Activated naive CD4-positive, alpha-beta T cell treated with anti-CD3 and anti-CD28 coated beads for 36 hours (primary cell): ENCODE measurements at places on chromosomes 4 and X. TPM values are rescaled to one million over a fixed set of nuclear protein-coding genes. Genes with fewer than 3 reads are reported as not detected.

- no peak for DNase-seq
Observed at GRCh38 chr4:117996891-117997290, 37.4 kb upstream of the NDST3 start.

Gene CSAG1
- not detected for total RNA-seq

DNA sequence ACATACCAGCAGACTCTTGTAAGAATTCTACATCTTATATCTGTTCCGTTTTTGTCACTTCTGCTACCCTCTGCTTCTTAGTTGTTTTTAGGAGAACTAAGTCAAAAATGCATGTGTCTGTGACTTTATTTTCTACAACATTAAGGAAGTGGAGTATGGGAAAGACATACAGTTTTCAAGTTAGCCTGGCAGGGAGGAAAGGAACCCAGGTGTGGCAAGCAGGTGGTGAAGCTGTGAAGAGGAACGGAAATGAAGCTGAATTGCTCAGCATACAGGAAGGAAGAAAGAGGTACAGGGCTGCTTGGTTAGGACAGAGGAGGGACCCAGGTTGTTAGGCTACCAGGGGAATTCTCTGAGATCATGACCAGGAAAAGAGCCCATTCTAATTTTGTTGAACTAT lies 9.4 kb downstream of the GPRIN3 start:
- peak; percentile 68 for DNase-seq

GRCh38 chrX:57289089-57289488 lies 2.6 kb downstream of the FAAH2 start:
- DNase-seq, result no peak

- DNase-seq, result peak; percentile 50
Observed at GRCh38 chr4:153790962-153791551, 2.2 kb upstream of the SFRP2 start.

DNA sequence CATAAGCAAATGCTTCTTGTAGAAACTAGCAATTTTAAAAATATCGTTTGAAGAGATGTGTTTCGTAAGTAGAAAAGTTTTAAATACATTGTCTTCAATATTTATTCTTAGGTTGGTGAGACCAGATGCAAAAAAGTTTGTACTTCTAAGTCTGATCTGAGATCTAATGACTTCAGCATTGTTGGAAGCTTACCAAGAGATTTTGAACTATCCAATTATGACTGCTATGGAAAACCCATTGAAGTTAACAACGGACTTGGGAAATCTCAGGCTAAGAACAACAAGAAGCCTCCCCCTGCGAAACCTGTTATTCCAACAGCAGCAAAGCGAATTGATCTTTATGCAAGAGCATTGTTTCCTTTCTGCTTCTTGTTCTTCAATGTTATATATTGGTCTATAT lies 50.2 kb upstream of the GRIA2 start:
- no peak for DNase-seq

DNA sequence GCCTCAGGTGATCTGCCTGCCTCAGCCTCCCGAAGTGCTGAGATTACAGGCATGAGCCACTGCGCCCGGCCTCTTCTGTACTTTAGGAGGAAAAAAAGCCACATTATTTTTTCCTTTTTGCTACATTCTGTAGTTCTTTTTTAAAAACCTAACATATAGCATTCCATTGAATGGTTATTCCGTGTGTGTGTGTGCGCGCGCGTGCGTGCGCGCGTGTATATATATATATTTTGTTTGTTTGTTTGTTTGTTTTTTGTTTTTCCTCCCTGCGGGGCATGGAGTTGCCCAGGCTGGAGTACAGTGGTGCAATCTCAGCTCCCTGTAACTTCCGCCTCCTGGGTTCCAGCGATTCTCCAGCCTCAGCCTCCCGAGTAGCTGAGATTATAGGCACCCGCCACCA lies 59.5 kb downstream of the ARHGAP10 start:
- no peak for DNase-seq

GRCh38 chr4:113243312-113243711 lies 193.9 kb downstream of the ANK2 start:
- no peak for DNase-seq

GRCh38 chr4:111847296-111848008 lies 297.8 kb upstream of the FAM241A start:
- no peak for DNase-seq

GRCh38 chr4:94516067-94516466 lies 64.3 kb downstream of the PDLIM5 start:
- DNase-seq, result no peak

- DNase-seq, result peak; percentile 87
Observed at GRCh38 chrX:71111141-71111843, at the start of gene IL2RG. Gene IL2RG, minus strand, starts transcription at chrX:71111577. Its CDS starts 38 bp downstream, at chrX:71111539.

DNA sequence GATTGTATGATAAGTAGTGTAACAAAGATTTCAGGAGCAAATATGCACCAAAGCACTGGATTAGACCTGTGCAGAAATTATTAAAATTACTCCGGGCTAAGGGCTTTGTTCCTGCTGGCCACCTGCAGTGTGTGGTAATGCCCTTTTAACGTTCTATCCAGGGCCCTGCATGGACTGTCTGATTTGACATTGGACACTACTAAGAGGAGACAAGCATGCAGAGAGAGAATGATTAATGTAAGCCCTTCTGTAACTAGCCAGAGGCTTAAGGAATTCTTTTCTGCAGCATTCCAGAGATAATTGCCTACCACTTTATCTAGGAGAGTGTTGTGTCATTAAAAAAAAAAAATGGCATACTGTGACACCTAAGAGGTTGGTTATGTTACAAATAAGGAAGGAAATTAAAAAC lies 117.0 kb downstream of the PCDH7 start:
- no peak for DNase-seq

GRCh38 chr4:152806501-152807125 lies 26.9 kb downstream of the ARFIP1 start:
- no peak for DNase-seq

DNA sequence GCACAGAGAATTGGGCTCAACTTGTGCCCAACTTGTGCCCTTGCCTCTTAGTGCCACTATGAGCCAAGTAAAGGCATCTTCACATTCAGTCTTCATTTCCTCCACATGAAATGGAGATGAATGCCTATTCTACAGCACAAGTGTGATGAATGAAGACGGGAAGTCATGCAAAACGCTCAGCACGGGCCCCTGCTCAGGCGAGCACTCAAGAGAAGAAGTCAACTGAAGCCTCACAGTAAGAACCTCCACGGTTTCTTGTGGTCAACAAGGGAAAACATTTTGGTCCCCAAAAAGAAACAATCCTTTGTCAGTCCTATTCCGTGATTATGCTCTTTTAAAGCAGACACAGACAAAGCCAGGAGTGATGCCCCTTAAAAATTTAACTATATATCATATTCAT lies 87.0 kb downstream of the IRF2 start:
- DNase-seq, result no peak

DNA sequence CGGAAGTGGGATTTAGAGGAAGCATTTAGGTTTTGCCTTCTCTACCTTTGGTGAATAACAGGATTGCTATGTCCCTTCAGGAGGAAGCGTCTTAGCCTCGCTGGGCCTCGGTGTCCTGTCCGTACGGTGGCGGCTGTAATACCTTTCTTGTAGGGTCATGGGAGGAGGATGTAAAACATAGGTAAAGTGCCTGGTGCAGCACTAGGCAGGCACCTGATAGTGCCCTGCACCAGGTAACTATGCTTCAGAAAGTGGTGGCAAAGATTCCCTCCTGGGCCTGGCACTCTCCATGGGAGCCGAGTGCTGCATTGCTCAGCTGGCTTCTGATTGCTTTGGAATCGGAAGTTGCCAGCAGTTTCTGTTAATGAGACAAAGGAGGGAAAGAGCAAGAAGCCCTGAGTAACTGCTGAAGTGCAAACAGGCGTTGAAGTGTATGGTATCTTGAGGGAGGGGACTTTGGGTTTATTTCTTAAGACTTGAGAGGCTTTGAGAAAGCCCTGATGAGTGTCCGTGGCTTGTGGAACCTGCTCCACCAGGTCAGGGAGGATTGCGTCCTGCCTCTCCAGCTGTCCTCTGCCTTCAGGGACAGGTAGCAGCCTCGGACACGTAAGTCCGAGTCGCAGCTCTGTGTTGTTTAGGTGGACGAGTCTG lies 45.8 kb downstream of the TBC1D14 start:
- no peak for DNase-seq

Gene POU3F4
- not detected for total RNA-seq

- DNase-seq, result no peak
Observed at GRCh38 chr4:130825284-130825683, 1729.3 kb downstream of the C4orf33 start.

Gene SYP
- 2.6 TPM for total RNA-seq

DNA sequence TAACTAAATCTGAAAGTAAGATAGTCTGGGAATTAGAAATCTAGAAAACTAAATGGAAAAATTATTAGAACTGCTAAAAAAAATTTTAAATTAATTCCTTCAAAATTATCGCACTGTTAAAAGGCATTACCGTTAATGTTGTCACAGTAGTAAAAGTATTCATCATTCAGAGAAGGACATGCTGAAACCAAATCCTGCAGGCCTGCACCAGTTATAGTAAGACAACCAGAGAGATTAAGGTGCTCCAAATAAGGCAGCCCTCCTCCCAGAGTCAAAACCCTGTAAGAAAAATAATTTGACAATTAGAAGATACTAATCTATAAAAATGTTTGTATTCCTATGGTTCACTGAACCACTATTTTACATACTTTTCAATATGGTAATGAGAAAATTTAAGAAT lies 43.0 kb downstream of the FBXL5 start:
- no peak for DNase-seq

Gene MAGEA4
- not detected for total RNA-seq

Gene TLL1
- total RNA-seq, result not detected

DNA sequence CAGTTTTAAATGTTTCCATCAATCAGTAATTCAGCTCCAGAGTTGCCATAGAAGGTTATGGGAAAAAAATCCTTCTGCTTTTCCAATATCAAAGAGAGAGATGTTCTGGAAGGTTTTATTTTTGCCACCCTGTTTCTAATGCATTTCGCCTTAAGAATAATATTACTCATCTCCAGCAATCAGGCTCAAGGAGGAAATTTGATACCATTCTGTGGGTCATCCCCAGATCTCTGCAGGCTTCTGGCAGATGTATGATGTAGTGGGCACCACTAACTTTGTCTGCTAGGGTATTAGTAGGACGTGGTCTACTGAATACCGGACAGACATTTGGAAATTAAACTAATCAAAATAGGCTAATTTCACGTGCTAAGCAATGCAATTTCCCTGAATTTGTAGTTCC lies 645.4 kb upstream of the TENM3 start:
- no peak for DNase-seq

- no peak for DNase-seq
Observed at GRCh38 chr4:119726505-119726904, 97.9 kb upstream of the PDE5A start.

Gene PIR
- total RNA-seq, result 9.2 TPM

DNA sequence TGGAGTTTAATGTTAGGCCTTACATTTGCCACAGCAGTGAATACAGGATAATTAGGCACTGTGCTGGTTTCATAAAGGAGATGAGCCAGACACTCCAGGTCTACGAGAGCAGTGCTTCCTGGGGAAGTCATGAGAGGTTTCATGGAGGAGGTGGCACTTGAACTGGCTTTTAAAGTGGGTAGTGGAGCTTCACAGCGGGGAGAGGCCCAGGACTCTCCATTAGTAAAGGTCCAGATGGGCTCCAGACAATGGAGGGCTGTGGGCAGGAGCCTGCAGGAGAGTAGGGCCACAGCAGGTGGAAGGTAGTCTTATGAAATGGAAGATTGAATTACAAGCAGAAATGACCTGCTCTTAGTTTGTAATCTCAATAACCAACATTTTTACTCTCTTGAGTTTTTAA lies 29.0 kb downstream of the CLDN22 start:
- no peak for DNase-seq

Gene TGIF2LX
- not detected for total RNA-seq

- peak; percentile 23 for DNase-seq
Observed at GRCh38 chr4:86898562-86898961, 6.3 kb upstream of the C4orf36 start.

Gene FGFBP2
- not detected for total RNA-seq

Gene TAF1
- 24.0 TPM for total RNA-seq

DNA sequence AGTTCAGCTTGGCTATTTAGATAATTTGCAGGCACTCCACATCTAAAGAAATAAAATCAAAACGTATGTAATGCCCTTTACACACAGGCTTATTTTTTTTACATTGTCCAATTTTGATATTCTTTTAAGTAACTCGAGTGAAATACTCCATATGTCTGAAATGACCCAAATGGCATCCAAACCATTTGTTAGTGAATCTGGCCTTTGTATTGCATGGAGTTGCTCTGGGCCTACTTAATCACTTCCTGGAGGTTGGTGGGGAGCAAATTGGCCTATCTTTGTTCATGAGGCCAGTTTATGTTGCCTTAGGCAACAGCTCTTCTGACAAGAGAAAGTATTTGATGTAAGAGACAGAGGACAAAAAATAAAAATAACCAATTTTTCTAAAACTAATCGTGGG lies 47.6 kb upstream of the TMEM131L start:
- no peak for DNase-seq

- DNase-seq, result no peak
Observed at GRCh38 chr4:67549123-67549522, 3.8 kb upstream of the CENPC start.

- no peak for DNase-seq
Observed at GRCh38 chr4:12124138-12124537, 695.4 kb upstream of the HS3ST1 start.

GRCh38 chr4:55396308-55397125 lies 760 bp downstream of the TMEM165 start:
- peak; percentile 20 for DNase-seq

DNA sequence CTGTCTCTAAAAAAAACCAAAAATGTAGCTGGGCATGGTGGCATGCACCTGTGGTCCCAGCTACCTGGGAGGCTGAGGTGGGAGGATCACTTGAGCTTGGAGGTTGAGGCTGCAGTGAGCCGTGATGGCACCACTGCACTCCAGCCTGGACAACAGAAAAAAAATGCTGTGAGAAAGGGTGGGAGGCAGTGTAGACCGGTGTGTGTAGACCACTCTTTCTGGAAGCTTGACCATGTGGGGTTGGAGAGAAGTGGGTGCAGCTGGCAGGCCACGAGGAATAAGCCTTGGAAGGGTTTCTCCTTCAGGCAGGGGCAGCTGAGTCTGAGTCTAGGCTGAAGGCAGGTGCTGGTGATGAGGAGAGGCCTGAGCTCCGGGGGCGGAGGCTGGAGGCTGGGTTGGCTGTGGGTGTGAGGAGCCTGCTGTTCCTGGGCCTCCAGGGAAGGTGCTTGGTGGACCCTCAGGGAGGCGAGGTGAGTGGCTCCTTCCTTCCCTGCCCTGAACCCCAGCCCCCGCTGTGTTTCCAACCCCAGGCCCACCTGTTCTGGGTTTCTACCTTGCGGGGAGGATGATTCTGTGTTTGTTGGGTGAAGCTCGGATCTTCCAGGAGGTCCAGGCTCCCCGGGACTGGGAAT lies 9.3 kb upstream of the TBC1D14 start:
- no peak for DNase-seq

GRCh38 chr4:65416891-65417290 lies 253.4 kb downstream of the EPHA5 start:
- DNase-seq, result no peak

Gene F8A2
- total RNA-seq, result not detected

Gene DGAT2L6
- not detected for total RNA-seq

Gene AFF2
- 1.7 TPM for total RNA-seq

DNA sequence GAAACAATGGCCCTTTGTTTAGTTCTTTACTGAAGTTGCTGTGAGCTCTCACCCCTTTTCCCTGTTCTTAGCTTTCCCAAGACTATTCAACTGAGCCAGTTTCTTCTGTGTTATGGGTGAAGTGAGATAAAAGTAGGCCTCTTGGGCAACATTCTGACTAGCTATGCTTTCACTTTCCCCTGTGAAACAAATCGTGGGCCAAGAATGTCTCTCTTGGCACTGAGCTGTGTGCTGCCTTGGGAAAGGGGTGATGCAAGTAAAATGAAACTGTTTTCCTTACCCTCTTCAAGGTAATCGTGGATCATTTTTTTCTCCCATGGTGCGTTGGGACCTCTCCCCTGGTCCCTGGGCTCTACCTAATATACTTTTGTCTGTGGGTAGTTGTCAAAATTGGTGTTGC lies 653.9 kb upstream of the MAGEB2 start:
- no peak for DNase-seq
